Kidney glomerular epithelial cell (primary cell): ENCODE measurements at places on chromosomes 11 and 22.

- no peak for DNase-seq
These were observed 11.4 kb upstream of the DENND5A start for GRCh38 chr11:9276571-9276970.

- peak; percentile 25 for DNase-seq
These were observed 396 bp downstream of the OSBP start for GRCh38 chr11:59615120-59615636.

GRCh38 chr11:113519989-113520613, 44.9 kb upstream of the DRD2 start:
- DNase-seq = no peak

- DNase-seq = no peak
These were observed 1432.9 kb downstream of the BRD1 start for GRCh38 chr22:48394787-48395186.

- DNase-seq = no peak
These were observed at the start of gene GUCY1A2 for GRCh38 chr11:107018219-107018901. Gene GUCY1A2 (minus strand): TSS chr11:107018476. CDS start chr11:107018055, 421 bp downstream.

DNA sequence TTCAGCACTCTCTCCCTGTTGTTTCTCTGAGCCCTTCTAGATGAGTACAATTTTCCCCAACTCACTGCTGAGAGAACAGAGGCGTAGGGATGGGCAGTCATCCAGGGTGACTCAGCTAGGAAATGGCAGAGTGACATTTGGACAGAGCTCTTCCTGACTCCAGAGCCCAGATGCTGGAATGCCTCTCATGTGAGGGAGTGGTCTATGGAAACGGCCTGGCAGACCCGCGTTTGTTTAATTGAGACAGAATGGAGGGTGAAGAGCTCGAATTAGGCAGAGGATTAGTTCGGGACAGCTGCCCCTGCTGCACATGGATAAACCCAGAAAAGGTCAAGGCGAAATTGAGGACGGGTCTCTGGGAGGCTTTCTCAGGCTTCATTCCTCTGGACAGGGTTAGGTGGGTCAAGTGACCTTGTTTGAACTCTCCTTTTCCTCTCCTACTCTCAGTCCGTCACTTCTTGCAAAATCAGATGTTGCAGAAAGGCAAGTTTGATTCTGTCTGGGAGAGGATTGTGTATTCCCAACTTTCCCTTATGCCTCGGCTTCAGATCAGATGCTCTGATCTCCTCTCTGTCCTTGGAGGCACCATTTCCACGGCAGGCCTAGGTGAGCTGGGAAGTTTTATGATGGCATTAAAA, 7.6 kb upstream of the LMO2 start:
- DNase-seq = peak; percentile 2

GRCh38 chr22:20569059-20570058, 61.9 kb downstream of the MED15 start:
- peak; percentile 84 for DNase-seq

- no peak for DNase-seq
These were observed 200.6 kb downstream of the CEP164 start for GRCh38 chr11:117528097-117528721.

- no peak for DNase-seq
These were observed 566.7 kb downstream of the BRD1 start for GRCh38 chr22:49260681-49261580.

GRCh38 chr11:95228081-95228749, 2.8 kb downstream of the SESN3 start:
- no peak for DNase-seq
